ENCODE measurements at places on chromosomes 12 and 14.

GRCh38 chr12:442235-442884, 17.4 kb upstream of the B4GALNT3 start:
- no peak for DNase-seq

DNA sequence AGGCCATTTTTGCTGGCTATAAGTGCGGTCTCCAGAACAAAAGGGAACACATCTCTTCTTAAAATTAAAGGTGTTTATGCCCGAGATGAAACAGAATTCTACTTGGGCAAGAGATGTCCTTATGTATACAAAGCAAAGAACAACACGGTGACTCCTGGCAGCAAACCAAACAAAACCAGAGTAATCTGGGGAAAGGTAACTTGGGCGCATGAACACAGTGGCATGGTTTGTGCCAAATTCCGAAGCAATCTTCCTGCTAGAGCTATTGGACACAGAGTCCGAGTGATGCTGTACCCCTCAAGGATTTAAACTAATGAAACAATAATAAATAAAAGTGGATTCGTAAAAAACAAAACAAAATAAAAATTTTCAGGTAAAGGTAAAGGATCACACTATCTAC, 33.4 kb downstream of the PKP2 start:
- DNase-seq = no peak

DNA sequence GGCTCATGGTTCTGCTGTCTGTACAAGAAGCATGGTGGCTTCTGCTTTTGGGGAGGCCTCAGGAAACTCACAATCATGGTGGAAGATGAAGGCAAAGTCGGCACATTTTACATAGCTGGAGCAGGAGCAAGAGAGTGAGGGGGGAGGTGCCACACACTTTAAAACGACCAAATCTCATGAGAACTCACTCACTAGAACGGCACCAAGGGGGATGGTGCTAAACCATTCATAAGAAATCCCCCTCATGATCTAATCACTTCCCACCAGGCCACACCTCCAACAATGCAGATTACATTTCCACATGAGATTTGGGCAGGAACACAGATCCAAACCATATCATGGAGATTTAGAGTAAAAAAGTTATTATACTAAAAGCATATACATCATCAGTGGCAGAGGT, 13.6 kb upstream of the LEMD3 start:
- no peak for DNase-seq

DNA sequence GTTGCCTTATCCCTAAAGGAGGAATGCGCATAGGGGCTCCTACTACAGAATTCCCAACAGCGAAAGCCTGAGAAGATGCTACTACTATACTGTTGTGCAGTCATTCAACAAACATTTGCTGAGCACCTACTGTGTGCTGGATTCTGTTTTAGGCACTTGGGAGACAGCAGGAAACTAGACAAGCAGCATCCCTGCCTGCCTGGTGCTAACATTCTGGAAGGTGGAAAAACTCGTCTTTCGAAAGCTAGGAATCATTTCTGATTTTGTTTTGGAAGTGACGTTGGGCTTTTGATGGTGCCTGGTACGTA, 131.5 kb upstream of the NCOR2 start:
- no peak for DNase-seq

Data from cortex of kidney (tissue), 1 donor.